CMK (cell line): ENCODE measurements at places on chromosomes 11 and 22.

- no peak for DNase-seq
These were observed 292.3 kb upstream of the SYN3 start for GRCh38 chr22:33350491-33350890.

- DNase-seq = no peak
These were observed 48.7 kb upstream of the EP300 start for GRCh38 chr22:41043722-41044121.

GRCh38 chr11:95514416-95515110 lies 275.0 kb downstream of the FAM76B start:
- no peak for DNase-seq

GRCh38 chr22:35592418-35592967 lies 24.6 kb downstream of the MB start:
- DNase-seq = no peak

DNA sequence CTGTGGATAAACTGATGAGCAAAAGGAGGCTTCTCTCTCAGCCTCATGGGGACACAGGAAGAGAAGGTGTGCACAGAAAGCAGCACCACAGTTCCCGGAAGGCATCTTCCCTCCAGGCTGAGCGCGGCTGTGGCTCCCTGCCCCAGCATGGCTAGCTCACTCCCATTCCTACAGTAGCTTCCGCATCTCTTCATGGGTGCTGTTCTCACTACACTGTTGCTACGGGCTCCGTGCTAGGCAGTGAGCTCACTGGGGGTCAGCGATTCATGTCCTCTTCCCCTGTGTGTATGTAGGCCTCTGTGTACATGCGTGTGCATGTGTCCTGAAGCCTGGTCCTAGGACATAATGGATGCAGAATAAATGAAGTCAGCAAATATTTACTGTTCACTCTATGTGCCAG lies 64.3 kb downstream of the MICAL3 start:
- DNase-seq = no peak
